Germinal center (tissue), 1 donor: ENCODE measurements at places on chromosomes 16 and 17.

GRCh38 chr16:89971495-89972243, 23.1 kb downstream of the DEF8 start:
- DNase-seq: no peak

DNA sequence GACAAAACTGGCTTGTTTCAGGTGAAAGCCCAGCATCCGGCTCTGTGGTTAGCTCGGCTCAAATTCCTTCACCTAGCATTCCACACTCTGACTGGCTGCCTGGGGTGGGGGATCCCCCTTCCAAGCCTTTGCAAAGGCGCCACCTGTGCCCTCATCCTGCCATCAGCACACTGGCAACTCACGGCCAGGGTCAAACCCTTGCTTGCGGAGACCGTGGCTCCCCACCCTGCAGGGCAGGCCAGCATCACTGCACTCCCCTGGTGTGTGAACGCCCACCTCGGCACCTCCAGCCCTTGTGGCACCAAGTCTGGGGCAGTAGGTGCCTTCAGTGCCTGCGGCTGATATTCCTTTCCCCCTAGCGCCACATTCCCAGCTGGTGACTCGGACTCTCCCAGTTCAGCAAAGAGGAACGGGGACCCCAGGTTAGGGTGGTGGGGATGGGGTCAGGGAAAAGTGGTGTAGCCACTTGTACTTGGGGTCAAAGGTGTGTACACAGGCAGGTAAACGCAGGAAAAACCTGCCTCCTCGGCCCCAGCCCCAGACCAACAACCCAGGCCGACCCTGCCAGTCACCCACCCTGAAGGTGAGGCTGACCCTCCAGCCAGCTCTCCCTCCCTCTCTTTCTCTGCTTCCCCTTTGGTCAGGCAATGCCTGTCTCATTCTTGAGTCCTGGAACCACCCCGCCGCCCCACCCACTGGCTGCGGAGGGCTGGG, 1.1 kb downstream of the FLII start:
- no peak for DNase-seq

DNA sequence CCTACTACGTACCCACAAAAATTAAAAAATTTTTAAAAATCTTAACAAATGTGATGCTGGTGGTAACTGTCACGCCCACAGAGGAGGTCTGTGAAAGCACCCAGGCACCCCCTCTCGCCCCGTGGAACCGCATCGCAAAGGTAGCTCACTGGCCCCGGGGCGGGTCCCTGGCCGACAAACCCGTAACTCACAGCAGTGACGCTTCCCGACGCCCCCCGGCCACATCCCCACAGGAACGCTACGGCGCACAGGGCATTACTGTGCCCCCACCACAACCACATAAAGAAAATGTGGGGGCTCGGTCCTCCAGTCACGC, 366 bp downstream of the ANKS3 start:
- DNase-seq: no peak

DNA sequence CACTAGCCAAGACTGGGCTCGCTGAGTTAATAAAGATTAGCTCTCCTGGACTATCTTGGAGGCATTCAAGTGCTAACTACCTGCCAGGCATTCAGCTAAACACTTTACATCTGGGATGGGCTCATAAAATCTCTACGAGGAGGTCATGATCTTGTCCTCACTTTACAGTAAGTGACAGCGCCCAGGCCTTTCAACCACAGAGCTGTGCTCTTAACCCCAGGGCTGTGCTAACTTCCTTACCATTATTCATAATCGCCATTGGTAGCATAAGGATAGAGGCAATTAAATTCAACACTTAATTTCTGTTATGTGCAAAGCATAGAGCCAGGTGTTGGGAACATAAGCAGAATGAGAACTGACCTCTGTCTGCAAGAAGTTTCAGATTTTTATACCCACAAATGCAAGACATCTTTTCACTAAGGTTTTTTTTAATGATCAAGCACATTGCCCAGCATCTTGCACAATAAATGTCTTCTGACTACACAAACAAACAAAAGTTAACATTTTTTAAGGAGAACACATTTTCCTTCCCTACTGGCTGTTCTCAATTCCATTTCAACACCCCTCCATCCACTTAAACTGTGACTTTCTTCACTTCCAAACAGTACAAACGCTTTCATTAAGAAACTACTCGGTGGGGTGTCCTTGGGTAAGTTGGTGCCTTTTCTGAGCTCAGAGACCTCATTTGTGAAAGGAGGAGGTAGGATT, 172.3 kb downstream of the C16orf78 start:
- no peak for DNase-seq

GRCh38 chr17:56707312-56708219, 114.1 kb downstream of the NOG start:
- DNase-seq: no peak

DNA sequence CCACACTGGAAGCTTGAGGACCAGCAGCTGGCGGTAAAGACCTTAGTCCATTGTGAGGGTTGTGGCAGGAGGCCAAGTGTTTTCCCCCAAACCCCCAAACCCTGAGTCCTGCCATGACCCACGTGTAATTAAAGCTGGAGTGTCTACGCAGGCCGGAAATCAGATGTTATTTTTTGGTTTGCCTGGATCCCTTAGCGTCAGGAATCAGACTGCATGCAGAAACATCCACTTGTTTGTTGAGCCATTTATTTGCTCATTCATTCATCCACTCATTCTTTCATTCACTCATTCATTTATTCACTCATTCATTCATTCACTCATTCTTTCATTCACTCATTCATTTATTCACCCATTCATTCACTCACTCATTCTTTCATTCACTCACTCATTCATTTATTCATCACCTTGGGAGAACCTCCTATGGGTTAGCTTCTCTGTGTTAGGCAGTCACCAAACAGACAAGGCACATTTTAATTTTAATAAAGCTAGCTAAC, 313.1 kb downstream of the MAF start:
- no peak for DNase-seq

- DNase-seq: no peak
Measured at GRCh38 chr16:61296814-61297213, 739.4 kb downstream of the CDH8 start.

DNA sequence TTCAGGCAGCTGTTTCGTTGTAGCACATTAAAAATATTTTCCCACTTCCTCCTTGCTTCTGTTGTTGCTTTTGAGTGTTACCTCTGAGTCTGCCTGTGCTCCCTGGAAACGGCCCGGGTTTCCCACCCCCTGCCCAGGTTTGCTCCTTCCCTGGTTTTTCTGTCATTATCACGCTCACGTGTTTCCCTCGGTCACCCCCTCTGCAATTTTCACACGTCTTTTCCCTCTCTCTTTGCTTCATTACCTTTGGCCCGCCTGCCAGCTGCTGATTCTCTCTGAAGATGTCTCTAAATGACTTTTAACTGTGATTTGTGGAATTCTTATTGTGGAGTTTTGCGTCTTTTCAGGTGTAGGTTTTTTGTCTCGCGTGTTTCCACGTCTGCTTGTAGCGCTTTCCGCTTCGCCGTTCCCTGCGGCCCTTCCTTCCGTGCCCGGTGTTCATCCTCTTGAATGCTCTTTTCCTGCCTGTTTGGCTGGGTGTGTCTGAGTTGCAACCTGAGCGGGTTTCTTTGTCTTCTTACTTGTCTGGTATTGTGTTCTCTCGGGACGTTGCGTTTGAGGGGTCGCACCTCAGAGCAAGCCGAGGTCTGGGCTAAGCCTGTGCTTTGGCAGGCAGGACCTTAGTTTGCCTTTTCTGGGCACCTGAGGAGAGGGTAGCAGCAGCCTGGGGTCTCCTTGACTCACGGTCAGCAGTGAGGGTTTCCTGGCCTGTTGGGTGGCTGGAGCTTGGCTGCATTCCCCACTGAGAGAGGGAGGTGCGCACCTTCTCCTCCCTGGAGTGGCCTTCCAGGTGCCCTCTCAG, 96.3 kb upstream of the ZNF750 start:
- no peak for DNase-seq
